ENCODE measurements at places on chromosomes 6 and 20.

DNA sequence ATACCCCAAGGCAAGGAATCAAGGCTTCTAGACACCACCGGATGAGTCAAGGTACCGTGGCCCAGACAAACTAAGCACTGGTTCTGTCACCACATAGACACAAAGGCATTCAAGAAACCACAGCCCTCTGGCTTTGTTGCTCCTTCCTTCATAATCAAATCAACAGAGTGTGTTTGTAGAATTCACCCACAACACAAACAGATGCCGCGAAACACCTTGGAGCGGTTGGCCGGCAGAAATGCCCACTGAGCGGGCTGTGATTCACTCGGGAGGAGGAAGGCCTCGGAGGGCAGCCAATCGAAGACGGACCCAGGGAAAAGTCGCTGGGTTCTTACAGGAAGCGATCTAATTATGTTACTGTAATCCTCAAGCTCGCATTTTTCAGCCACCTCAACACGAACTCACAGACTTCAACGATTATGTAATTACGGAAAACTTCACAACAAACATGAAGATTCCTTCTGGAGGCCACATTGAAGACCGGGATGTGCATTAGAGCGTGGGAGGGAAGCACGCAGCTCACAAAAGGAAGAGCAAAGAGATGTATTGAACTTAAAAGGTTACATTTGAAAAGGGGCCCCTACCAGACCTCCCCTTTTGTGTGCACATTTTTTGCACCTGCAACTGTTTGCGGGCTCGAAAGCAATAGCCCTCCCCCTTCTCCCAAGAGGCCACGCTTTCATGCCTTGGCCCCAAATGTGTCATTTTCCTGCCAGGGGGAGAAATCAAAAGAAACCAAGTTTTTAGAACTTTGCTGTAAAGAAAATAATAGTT, 184.7 kb upstream of the PREP start:
- DNase-seq: no peak

- DNase-seq: no peak
Measured at GRCh38 chr6:44779130-44779826, 391.8 kb downstream of the CDC5L start.

GRCh38 chr6:26360451-26361416, 4.3 kb upstream of the BTN3A2 start:
- DNase-seq: no peak

GRCh38 chr20:60116128-60116909, 158.1 kb downstream of the CDH26 start:
- no peak for DNase-seq

DNA sequence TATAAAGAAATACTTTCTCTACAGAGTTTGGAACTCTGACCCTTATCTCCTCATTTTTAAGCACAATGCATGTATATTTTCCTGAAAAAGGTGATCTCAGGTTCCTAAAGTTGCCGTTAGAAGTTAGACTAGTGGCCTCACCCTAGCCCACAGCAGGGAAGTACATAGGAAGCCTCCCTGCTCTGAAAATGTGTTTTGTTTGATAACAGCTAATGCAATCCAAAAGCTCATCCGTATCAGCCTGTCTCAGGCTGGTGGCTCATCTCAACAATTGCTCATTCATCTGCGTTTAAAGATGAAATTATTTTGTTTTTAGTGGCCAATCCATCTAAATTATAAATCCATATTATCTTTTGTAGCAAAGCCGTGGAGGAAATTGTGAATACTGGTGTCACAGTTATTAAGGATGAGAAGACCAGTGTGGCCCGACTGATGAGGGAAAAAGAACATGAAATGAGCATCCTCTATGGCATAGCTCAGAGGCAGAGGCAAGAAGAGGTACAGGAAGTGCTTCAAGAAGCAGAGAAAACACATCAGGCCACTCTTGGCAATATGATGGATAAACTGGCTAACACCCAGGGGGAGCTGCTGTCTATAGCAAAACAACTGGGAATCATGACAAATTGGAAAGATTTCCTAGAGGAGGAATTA, 20.1 kb downstream of the C6orf163 start:
- no peak for DNase-seq

- DNase-seq: no peak
Measured at GRCh38 chr6:26089272-26089671, 2.0 kb downstream of the HFE start.

GRCh38 chr20:33475381-33476152, 14.3 kb upstream of the CBFA2T2 start:
- DNase-seq: no peak

GRCh38 chr20:36717657-36718056, 28.2 kb downstream of the NDRG3 start:
- no peak for DNase-seq

- DNase-seq: no peak
Measured at GRCh38 chr6:170029416-170030283, 261.2 kb downstream of the DLL1 start.

GRCh38 chr6:84785671-84786070, 21.3 kb upstream of the TBX18 start:
- DNase-seq: no peak

GRCh38 chr20:57491373-57491772, 33.6 kb downstream of the CTCFL start:
- DNase-seq: no peak

GRCh38 chr6:2477250-2477649, 231.8 kb upstream of the GMDS start:
- no peak for DNase-seq

- DNase-seq: no peak
Measured at GRCh38 chr6:42984924-42985475, 630 bp downstream of the PPP2R5D start.
